Activated CD4-positive, alpha-beta memory T cell treated with anti-CD3 and anti-CD28 coated beads for 36 hours (primary cell): ENCODE measurements at places on chromosomes 2 and 18. TPM values are rescaled to one million over a fixed set of nuclear protein-coding genes. Genes with fewer than 3 reads are reported as not detected.

Gene DCDC2C
- total RNA-seq: not detected

Gene PNO1
- 16.4 TPM for total RNA-seq

Gene BOLL
- total RNA-seq: not detected

Gene TMEM17
- total RNA-seq: 0.24 TPM

DNA sequence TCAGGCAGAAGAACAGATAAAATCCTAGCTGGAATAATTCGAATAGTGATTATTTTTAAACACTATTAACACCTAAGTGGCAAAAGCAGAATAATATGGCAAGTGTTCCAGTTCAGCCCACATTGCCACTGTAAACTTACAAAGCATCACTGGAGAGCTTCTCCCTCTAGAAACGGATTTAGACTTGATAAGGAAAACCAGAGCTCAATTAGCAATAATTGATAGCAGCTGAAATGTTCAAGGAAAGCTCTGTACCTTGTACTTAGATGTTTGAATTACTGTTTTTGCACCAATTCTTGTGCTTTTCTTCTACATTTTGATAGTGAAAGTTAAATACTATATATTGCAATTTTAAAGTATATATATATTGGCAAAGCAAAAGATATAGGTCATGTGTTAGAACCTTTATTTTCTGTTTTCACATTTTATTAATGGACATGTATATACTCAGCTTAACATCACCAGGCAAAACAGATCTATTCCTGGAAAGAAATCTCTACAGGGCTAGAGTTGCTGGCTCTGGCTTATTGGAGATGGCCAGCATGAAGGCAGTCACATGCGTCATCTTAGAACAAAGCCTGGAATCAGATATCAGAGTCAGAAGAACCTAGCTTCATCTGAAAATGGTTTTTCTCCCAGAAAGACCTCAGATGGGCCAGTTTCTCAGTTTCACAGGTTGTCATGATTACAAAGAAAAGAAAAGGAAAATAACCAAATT, 149.1 kb upstream of the CTAGE1 start:
- H3K4me1 ChIP-seq: no peaks in the 10 kb centered on the region
- DNase-seq: no peak

GRCh38 chr2:203070701-203071100, 56.0 kb downstream of the NBEAL1 start:
- peaks cover 3% of the 10 kb centered on the region for H3K4me1 ChIP-seq
- no peak overlapping the region for H3K27ac ChIP-seq
- no peak overlapping the region for H3K4me3 ChIP-seq
- peaks cover 12% of the 10 kb centered on the region for H3K36me3 ChIP-seq

- peak within 1 kb of the TSS; percentile 32 for H3K4me3 ChIP-seq
- H3K36me3 ChIP-seq: no peaks in the 10 kb centered on the region
- no peak within 1 kb of the TSS for H3K27ac ChIP-seq
- peaks cover 46% of the 10 kb centered on the region for H3K27me3 ChIP-seq
Measured at GRCh38 chr18:79797518-79798345, at the start of gene KCNG2. KCNG2 (plus strand) TSS chr18:79797938; CDS start chr18:79863668, 65,730 bp downstream.

GRCh38 chr2:17573804-17574175, 33.3 kb downstream of the VSNL1 start:
- H3K4me1 ChIP-seq: no peaks in the 10 kb centered on the region
- no peak overlapping the region for H3K27ac ChIP-seq
- H3K36me3 ChIP-seq: no peaks in the 10 kb centered on the region
- no peak for DNase-seq
- no peak overlapping the region for H3K4me3 ChIP-seq

GRCh38 chr2:199662255-199662654, 188.7 kb downstream of the FTCDNL1 start:
- H3K4me1 ChIP-seq: no peaks in the 10 kb centered on the region
- DNase-seq: no peak
- H3K36me3 ChIP-seq: no peaks in the 10 kb centered on the region
- no peak overlapping the region for H3K27ac ChIP-seq
- peaks cover 24% of the 10 kb centered on the region for H3K27me3 ChIP-seq

DNA sequence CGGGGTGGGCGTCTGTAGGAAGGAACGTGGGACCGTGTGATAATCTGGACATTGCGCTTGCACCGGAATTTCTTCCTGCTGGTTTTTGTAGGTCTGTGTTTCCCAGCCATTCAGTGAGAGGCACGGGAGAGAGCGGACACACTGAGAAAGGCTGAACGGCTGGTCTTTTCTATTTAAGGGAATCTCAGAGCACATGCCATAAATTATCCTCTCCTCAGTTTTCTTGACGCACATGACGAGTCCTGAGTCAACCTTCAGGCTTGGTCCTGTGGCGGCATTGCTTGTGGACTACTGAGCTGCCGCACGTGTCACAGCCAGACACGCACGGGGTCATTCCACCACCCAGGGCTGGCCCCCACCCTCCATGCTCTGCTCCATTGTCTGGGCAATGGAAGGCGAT, 519.3 kb upstream of the ID2 start:
- no peak overlapping the region for H3K27ac ChIP-seq
- no peak for DNase-seq
- no peaks in the 10 kb centered on the region for H3K27me3 ChIP-seq

DNA sequence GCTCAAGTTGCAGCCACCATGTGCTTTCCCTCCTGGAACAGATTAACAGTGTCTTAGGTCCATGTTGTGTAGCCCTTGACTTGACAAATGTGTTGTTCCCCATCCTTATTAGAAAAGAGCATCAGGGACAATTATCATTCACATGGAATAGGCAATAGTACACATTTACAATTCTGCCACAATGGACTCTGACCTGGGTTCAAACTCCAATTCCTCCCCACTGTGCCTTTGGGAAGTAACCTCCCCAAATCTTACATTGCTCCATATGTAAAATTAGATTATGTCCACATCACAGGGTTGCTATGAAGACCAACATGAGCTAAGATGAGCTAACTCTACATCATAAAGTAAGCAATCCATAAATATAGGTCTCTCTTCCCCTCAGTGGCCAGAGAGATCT, 193.8 kb downstream of the NRP2 start:
- no peak overlapping the region for H3K27ac ChIP-seq
- H3K4me1 ChIP-seq: no peaks in the 10 kb centered on the region
- H3K4me3 ChIP-seq: no peak overlapping the region
- H3K36me3 ChIP-seq: no peaks in the 10 kb centered on the region

- H3K36me3 ChIP-seq: no peaks in the 10 kb centered on the region
- H3K27me3 ChIP-seq: no peaks in the 10 kb centered on the region
- H3K4me1 ChIP-seq: no peaks in the 10 kb centered on the region
- no peak overlapping the region for H3K4me3 ChIP-seq
- no peak for DNase-seq
Measured at GRCh38 chr2:214378455-214379103, 32.3 kb upstream of the VWC2L start.

GRCh38 chr2:6913415-6914157, 3.6 kb upstream of the RNF144A start:
- no peaks in the 10 kb centered on the region for H3K27me3 ChIP-seq
- H3K27ac ChIP-seq: peak overlapping the region; percentile 92
- peaks cover 70% of the 10 kb centered on the region for H3K4me1 ChIP-seq
- DNase-seq: peak; percentile 76
- H3K36me3 ChIP-seq: peaks cover 17% of the 10 kb centered on the region
- peak overlapping the region; percentile 69 for H3K4me3 ChIP-seq

DNA sequence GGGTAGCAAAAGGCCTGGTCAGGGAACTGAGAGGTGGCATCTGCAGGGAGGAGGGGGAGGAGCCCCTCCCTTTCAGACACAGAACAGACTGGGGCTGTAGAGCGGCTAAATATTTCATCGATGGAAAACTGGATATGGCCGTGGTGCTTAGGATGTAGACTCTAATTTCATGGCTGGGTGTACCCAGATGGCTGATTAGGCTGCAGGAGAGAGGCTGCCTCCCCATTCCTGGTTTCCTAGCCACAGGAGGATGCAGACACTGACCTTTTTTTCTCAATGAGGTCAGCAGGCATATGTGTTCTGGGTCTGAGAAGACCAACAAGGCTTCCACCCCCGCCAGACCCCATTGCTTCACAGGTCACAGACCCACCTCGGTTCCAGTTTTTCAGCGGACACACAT, 79.3 kb upstream of the STPG4 start:
- no peak overlapping the region for H3K27ac ChIP-seq
- DNase-seq: no peak
- no peak overlapping the region for H3K4me3 ChIP-seq
- H3K27me3 ChIP-seq: no peaks in the 10 kb centered on the region
- no peaks in the 10 kb centered on the region for H3K36me3 ChIP-seq

- H3K4me3 ChIP-seq: no peak overlapping the region
- no peak for DNase-seq
- peaks cover 2% of the 10 kb centered on the region for H3K4me1 ChIP-seq
- H3K27ac ChIP-seq: no peak overlapping the region
- H3K27me3 ChIP-seq: no peaks in the 10 kb centered on the region
Measured at GRCh38 chr2:216242365-216242764, 129.9 kb downstream of the MARCHF4 start.
